ENCODE measurements at places on chromosomes 7 and 10.

- DNase-seq = peak; percentile 83
Observed at GRCh38 chr10:124741281-124741921, 2.8 kb downstream of the FAM53B start.

- DNase-seq = no peak
Observed at GRCh38 chr10:63496561-63496960, 24.6 kb upstream of the REEP3 start.

DNA sequence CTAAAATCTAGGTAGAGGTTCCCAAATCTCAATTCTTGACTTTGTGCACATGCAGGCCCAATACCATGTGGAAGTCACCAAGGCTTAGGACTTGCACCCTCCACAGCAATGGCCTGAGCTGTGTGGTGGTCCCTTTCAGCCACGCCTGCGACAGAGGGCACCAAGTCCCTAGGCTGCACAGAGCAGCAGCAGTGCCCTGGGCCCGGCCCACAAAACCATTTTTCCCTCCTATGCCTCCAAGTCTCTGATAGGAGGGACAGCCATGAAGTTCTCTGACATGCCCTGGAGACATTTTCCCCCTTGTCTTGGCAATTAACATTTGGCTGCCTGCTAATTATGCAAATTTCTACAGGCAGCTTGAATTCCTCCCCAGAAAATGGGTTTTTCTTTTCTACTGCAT is 375.5 kb downstream of the SORCS1 start:
- DNase-seq = no peak

- no peak for DNase-seq
Observed at GRCh38 chr7:121139427-121139826, 150.9 kb downstream of the CPED1 start.

DNA sequence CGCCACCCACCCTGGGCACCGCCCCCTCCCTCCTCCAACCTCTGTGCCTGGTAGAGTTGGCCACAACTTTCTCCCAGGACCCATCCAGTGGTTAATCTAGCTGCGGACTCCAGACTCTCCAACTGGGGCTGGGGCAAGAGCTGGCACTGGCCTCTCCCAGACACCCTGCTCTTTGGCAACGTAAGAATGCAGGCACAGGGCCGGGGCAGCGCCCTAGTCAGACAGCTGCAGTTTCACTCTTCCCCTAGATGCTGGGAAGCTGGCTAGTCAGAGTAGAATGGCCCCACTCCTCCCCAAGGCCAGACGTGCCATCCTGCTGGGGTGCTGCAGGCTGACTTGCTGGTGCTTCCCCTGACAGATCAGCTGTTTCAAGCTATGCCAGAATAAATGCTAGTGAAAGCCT is 22.1 kb downstream of the HSPA12A start:
- peak; percentile 27 for DNase-seq

DNA sequence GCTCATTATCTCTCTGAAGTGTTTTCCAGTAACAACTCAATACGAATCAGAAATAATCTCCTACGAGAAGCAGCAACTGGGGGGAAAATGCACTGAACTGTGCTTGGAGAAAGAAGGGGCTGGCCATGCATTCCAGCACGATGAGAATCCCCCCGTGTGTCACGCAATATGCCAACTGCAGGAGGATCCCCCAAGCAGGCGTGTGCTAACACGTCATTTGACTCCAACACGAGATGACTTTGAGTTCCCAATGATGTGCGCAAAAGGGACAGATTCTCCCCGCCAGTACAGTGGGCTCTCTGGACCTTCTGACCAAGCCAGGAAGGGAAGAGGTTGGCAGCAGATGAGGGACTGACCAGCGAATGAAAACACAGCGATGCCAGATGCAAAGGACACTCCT is 105.5 kb downstream of the KCNMA1 start:
- DNase-seq = peak; percentile 96

DNA sequence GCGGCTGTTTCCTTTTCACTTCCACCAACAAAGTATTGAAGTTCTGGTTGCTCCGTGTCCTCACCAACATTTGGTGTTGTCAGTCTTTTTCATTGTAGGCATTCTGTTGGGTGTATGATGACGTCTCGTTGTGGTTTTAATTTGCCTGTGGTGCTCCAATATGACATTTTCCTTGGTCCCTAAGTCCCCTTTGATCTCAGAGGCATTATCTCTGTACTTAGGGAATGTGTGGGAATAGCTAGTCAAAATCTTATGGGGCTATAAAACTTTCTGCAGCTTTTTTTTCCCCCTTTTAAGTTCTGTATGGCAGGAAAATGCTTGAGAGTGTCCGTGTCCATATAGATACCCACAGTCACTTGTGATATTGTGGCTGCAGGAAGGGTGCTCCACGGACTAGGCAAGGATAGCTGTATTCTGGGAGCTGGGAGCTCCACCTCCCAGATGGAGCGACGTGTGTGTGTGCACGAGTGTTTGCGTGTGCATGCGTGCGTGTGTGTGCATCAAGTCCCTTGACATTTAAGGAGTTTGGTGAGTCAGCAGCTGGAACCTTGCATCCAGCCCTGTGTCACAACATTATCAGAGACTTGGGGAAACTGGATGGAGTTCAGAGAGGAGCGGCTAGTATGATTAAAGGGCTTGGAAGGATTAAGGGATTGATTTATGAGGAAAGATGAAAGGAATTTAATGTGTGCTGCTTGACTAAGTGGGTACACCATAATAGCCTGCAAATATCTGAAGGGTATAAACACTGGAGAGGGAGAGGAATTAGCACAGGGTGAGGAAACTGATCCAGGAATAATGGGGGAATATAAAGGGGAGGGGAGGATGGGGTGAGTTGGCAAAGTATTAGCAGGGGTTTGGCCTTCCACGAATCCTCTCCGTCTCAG is 66.8 kb downstream of the LRMDA start:
- peak; percentile 29 for DNase-seq

- no peak for DNase-seq
Observed at GRCh38 chr7:2405601-2406345, 2.4 kb downstream of the CHST12 start.

DNA sequence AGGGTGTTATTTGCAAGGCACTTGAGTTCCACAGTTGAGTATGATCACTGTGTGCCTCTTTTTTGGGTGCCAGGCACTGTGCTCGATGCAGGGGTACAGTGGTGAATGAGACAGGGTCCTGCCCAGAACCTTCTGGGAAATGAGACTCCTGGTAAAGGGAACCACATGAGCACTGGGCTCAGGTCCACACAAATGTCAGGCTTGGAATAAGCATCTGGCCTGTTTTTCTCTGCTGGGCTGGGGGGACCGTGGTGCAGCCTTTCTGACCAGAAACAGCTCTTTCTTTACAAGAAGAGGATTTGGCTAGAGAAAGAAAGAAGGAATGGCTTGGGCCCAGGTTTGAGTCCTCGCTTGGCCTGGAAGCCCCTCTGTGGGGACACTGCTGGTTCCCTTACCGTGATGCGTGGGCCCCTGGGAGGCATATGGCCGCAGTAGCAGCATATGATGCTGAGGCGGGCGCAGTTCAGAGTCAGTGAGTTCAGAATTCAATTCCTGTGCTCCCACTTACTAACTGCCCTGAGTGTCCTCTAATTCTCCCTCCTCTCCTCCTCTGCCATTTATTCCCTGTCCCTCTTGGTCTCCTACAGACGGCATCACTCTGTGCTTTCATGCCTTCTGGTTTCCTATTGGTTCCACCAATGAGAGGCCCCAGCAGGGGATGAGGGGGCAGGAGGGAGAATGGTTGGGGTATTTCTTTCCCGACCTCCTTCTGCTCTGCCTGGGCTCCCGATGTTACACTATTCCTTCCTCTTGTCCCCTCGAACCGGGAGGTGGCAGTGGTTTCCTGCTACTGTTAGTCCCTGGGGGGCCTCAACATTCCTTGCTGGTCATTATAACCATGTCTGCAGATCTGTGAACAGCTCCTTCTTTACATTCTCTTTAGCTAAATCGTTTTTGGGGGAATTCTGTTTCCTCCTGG is 9.6 kb upstream of the KCP start:
- no peak for DNase-seq

- DNase-seq = no peak
Observed at GRCh38 chr7:70091362-70091761, 493.1 kb downstream of the AUTS2 start.

DNA sequence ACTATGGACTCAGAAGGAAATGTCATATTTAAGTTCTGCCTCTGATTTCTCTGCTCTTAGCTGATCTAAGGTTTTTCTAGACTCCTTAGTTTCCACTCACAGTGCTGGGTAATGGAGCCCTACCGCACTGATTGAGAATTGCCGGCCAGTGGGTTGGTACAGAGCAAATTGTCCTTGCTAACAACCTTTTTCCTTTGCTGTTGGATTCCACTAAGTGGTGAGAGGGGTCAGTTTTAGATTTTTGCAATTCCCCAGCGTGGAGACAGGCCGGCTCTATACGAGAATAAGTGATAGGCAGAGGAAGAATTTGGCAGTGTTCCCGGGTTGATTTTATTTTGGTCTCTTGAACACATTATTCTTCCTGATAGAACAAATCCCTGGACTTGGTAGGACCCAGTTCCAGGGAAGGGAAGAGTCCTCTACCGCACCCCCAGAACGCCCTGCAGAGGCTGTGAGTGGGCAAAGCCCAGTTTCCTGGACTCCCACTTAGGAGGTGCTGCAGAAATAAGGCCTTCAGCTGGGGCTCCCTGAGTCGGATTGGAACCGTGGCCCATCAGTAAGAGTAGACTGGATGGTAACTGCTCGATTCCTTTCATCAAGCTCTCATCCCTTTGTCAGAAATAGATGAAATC is 3.0 kb upstream of the NRP1 start:
- DNase-seq = peak; percentile 88

- no peak for DNase-seq
Observed at GRCh38 chr10:49395741-49396665, at the start of gene DRGX. Gene DRGX, minus strand, starts transcription at chr10:49396089. Its CDS starts 649 bp downstream, at chr10:49395440.

- DNase-seq = no peak
Observed at GRCh38 chr7:98079891-98080648, 26.6 kb upstream of the LMTK2 start.

DNA sequence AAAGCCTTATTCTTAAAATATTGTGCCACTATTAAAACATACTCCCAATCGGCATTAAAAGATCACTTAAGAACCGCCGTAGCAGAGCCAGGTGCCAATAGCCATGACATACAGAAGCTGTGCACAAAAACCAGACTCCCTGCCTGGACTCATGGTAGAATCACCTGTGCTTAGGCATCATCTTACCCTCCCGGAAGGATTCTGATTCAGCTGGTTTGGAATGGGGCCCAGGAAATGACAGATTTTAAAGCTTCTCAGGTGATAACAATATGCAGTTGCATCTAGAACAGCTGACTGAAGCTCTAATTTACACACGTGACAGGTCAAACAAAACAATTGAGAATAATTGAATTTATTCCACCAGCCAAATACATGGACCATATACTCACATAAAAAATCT is 10.7 kb downstream of the A1CF start:
- no peak for DNase-seq

DNA sequence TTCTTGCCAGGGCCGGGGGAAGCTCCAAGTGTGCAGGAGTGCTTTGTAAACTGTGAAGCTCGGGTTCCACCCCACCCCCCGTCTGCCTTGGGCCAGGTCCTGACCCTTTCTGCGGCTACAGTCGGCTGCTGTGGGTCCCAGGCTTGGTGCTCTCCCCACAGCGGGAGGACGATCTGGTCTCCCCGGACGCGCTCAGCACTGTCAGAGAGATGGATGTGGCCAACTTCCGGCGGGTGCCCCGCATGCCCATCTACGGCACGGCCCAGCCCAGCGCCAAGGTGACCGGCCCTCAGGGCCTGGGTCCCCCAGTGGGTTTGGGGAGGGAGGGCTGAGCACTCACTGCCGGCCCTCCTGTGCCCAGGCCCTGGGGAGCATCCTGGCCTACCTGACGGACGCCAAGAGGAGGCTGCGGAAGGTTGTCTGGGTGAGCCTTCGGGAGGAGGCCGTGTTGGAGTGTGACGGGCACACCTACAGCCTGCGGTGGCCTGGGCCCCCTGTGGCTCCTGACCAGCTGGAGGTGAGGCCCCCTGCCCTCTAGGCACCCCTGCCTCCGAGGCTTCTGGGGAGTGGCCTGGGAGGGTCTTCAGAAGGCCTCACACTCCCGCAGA is 60.3 kb downstream of the PALD1 start:
- DNase-seq = no peak

DNA sequence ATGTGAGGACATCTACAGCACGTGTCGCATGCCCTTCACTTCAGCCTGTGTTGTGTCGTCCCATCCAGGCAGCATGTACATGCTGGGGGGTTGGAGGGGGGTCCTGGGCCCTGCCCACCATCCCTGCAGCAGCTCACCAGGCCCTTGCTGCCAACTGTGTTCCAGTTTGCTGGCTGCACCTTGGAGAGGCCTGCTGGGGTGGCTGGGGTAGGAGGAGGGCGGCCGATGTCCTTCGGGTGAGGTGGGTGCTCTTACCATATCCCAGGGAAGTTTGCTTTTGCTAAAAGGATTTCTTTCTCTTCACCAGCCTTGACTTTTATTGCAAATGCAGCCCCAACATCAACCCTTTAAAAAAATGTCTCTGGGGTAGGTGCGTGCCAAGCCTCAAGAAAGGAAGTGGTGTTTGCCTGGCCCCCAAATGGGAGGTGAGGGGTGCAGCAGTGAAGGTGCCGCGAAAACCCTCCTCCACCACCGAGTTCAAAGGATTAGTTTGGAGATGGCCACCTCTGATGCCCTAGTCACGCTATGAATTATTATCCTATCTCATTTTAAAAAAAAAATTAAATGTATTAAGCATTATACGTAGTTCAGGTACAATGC is 165.8 kb upstream of the KLF6 start:
- no peak for DNase-seq

GRCh38 chr10:62109587-62110293 is 158.9 kb downstream of the RTKN2 start:
- DNase-seq = no peak

DNA sequence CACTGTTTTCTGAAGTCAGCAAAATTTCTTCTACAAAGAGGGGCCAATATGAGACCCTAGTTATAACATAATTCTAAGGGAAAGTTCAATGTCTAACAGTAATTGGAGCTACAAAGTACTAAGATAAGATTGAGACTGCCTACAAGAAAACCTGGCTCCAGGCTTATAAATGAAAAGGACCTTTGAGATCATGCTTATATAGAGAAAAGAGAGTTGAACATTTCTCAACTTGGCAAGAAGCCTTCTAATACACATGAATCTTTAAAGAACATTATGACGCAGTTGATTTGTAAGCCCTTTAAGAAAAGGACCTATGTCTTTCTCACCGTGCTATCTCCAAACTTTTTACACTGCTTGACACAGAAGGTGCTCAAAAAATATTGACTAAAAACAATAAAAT is 87.9 kb downstream of the TPK1 start:
- no peak for DNase-seq

DNA sequence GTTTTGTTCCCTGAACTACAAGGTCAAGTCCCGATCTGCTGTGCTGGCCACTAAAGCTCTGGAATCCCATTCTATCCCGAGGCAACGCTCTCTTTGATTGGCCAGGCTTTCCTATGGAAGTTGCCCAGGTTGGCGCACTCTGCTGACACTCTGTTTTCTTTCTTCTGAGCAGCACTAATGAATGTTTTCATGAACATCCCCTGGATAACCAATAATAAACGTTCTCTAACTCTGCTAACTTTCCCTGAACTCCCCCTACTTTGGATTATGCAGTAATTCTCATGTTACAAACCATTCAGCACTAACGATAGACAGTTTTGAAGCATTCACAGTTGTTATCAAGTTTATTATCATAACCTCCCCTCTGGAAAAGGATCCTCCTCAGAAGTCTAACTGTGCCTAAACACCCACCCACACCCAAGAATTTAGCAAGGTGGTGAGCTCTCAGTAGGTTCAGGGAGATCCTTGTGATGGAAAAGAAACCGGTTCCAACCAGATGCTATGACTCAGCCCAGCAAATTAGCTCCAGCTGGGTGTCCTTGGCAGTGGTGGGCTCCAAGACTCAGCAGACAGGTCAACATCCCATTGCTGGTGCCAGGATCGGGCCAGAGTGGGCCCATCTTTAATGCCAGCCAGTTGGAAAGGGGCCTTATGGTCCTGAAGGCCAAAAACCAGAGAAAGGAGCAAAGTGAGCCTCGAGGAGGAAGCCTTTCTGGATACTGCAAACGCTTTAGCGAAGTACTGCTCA is 68.4 kb downstream of the CREB3L2 start:
- peak; percentile 68 for DNase-seq

Measured in LHCN-M2 (cell line).